ENCODE measurements at places on chromosomes 4 and X.

- no peak for DNase-seq
Observed at GRCh38 chr4:176425035-176425434, 105.3 kb downstream of the SPCS3 start.

- no peak for DNase-seq
Observed at GRCh38 chrX:2159393-2159792, 341.4 kb downstream of the DHRSX start.

- DNase-seq: no peak
Observed at GRCh38 chr4:101328063-101328602, 19.2 kb downstream of the PPP3CA start.

DNA sequence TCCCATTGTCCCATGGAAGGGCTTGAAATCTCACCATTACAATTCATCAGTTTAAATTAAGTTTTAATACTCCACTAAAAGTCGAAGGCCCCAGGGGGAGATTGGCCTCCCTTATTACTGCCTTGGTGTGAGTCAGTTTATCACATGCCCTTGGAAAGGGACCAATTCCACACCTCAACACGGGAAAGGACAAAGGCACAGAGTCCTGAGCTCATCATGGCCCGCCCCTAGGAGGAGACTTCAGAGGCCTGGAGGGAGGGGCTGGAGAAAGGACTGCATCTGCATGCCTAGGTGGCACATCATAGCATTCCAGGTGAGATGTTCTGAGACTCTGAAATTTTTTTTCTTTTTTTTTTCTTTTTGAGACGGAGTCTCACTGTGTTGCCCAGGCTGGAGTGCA lies 2.8 kb upstream of the SEL1L3 start:
- DNase-seq: no peak

DNA sequence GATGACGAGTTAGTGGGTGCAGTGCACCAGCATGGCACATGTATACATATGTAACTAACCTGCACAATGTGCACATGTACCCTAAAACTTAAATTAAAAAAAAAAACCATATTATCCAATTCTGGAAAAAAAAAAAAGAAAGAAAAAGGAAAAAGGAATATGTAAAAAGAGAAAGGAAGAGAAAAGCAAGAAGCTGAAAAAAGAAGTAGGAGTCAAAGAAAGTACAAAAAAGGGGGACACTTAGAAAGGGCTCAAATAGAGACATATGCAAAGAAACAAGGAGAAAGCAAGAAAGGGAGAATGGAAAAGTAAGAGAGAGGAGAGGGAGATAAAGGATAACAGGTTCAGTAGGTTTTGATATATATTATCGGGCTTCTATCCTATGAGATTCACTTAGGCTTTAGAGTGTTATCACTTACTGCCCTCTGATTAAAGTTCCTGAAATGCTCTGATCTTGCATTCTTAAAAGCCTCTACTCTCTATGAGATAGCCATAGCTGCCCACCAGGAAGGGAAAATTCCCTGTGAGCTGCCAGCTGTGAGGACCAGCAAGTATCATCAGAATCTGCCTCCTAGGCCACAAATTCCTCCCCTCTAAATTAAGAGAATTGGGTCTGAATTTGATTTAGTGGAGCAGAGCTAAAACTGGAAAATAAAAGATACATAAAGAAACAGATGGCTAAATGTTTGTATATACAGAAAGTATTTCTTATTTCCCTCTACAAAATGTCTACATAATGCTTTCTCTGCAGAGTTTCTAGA lies 95.2 kb downstream of the AMMECR1 start:
- no peak for DNase-seq
